ENCODE measurements at places on chromosomes 12 and 14. TPM values are rescaled to one million over a fixed set of nuclear protein-coding genes. Genes with fewer than 3 reads are reported as not detected.

The SLC25A47 gene
- total RNA-seq, result not detected

The CPSF6 gene
- total RNA-seq, result 35.6 TPM

The ADGRD1 gene
- not detected for total RNA-seq

DNA sequence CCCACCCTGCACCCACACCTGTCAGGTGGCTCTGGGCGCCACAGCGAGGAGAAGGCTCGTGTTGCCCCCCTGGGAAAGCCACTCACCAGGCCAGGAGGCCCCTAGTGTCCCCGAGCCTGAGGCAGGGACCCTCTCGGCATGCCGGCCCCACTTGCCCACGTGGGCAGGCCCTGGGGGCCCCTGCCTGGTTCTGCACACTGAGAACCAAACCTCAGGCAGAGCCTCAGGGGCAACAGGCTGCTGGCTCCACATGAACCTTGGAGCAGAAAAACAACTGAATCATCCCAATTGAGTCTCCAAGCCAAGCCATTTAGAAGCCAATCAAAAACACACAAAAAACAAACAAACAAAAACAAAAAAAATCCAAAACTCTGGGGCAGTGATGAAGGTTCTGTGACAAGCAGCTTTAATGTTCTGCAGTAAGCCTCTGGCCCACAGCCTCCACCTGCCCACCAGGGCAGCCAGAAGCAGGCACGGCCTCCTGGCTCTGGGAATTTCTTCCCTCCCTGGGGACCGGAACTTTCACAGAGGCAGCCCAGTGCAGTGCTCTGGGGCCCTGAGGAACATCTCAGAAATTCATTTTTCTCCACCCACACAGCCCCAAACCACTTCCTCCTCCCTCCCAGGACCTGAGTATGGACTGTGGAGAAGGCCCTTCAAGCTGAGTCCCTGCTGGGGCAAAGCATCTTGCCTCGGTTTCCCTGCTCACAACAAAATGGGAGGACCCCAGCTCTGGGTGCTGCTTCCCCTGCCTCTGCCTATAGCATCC lies 90.2 kb downstream of the CHGA start:
- DNase-seq, result no peak

DNA sequence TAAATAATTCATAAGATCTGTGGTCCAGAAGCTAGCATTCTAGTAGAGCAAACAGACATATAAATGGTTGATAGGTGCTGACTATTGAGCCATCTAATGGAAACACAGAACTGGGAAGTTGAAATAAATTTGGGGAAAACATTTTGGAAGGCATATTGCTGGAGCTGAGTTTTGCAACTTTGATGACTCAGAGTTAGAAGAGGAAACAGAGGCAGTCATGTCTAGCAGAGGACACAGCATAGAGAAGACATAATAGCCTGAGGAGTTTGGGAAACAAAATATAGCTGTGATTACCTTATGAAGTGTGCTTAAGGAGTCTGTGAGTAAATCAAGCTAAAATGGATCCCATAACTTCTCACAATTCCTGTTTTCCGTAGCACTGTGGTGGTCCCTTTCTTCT lies 86.9 kb upstream of the FLRT2 start:
- no peak for DNase-seq

DNA sequence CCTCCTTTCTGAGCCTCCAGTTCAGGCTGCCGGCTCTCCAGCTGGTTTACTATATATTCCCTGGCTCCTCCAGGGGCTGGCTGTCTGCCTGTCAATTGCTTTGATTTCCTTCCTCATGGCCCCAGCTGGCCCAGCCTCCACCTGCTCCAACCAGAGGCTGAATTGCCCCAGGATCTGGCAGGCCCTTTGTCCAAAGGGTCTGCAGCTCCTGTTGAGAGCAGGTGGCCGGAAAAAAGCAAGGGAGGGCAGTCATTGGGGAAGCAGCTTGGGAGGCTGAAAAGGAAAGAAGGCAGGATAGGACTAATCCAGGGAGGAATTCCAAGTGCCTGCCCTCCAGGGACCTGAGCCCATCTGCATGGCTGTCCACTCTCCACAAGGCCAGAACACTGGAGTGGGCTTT lies 25.3 kb downstream of the PAH start:
- no peak for DNase-seq

GRCh38 chr14:96914571-96915128 lies 117.5 kb downstream of the VRK1 start:
- DNase-seq, result no peak
